Colonic mucosa (tissue), 4 donors: ENCODE measurements at places on chromosomes 11 and 22.

DNA sequence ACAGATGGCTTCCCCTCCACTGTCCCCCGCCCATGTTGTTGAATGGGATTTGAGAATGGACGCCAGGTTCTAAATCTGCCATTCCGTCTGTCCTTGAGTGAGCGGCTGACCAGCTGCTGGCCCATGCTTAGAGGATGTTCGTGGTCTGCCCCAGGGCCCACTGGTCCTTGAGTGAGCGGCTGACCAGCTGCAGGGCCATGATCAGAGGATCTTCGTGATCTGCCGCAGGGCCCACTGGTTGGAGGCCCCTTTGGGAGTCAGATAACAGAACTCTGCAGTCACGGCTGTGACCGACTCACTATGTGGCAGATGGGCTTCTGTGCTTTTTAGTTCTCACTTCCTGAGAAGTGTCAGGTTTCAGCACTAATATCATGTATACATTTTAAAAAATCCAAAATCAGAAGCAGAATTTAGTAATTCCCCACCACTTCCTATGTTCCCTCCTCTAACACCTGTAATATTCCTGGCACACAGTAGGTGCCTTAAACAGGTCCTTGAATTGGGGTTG, 54.1 kb downstream of the MICAL3 start:
- no peak for DNase-seq

- no peak for DNase-seq
Observed at GRCh38 chr22:22817468-22818201, 70.0 kb upstream of the IGLL5 start.

- no peak for DNase-seq
Observed at GRCh38 chr11:101458161-101458560, 125.6 kb downstream of the TRPC6 start.

DNA sequence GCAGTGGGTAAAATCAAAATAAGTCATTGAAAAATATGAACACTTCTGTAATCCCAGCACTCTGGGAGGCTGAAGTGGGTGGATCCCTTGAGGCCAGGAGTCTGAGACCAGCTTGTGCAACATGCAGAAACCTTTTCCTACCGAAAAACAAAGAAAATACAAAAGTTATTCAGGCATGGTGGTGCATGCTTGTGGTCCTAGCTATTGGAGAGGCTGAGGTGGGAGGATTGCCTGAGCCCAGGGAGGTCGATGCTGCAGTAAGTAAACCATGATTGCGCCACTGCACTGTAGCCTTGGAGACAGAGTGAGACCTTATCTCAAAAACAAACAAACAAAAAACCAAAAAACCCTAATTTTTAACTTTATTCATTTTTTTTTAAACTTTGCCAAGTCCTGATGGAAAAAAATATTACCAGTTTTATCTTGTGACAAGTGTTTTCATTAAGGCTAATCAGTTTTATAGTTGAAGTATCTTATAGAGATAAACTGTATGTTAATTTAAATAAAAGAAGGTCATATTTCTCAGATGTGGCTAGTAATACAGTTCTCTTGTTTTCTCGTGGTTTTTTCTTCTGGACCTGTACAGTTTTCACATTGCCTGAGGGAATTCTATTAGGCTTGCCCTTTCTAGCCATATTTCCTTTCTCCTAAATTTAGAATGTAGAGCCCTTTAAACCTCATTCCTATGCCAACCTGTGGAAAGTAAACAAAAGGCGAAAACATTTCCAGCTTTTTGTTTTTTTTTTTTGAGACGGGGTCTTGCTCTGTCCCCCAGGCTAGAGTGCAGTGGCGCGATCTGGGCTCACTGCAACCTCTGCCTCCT, 9.4 kb downstream of the HIPK3 start:
- DNase-seq: no peak

- DNase-seq: no peak
Observed at GRCh38 chr11:130322126-130322525, 7.4 kb upstream of the ZBTB44 start.

DNA sequence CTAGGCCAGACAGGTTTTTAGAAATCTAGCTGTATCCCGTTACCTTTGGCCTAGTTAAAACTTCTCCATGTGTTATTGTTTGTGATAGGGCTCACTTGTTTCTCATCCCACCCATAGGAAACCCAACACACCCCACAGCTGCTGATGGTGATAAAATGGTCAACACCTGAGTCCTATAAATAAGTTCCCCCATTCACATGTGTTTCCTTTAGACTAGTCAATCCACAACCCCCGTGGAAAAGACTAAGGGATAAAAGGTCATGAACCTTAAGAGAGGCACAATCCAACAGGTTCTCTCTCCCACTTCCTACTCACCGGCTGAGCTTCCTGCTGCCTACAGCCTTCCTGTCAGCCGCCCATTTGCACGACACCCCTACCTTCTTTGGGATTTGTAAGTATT, 768.4 kb downstream of the JRKL start:
- DNase-seq: no peak

DNA sequence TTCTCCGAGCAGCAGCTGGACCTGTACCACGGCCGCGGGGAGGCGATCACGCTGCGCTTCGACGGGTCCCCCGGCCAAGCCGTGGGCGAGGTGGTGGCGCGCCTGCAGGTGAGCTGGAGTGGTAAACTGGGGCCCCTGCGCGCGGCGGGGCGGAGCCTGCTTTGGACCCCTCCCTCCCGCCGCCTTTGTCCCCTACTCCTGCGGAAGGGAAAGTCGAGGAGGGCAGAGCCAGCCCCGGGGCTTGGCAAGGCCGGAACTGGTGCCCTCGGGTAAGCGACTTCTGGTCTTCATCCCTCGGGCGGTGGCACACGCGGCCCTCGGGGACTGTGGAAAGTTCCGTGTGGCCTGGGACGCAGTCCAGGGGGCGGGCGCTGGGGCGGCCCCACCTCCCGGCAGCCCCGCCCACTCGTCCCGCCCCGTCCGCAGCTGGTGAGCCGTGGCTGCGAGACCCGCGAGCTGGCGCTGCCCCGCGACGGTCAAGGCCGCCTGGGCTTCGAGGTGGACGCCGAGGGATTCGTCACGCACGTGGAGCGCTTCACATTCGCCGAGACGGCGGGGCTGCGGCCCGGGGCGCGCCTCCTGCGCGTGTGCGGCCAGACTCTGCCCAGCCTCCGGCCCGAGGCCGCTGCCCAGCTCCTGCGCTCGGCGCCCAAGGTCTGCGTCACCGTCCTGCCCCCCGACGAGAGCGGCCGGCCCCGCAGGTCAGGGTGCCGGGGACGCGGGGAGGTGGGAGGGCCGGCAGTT, 9.2 kb downstream of the SIPA1 start:
- DNase-seq: peak; percentile 78

GRCh38 chr11:123431619-123432018, 1.6 kb downstream of the GRAMD1B start:
- no peak for DNase-seq

GRCh38 chr11:100403816-100404215, 283.3 kb upstream of the ARHGAP42 start:
- DNase-seq: no peak

GRCh38 chr11:75790986-75791385, 22.4 kb downstream of the DGAT2 start:
- DNase-seq: no peak

DNA sequence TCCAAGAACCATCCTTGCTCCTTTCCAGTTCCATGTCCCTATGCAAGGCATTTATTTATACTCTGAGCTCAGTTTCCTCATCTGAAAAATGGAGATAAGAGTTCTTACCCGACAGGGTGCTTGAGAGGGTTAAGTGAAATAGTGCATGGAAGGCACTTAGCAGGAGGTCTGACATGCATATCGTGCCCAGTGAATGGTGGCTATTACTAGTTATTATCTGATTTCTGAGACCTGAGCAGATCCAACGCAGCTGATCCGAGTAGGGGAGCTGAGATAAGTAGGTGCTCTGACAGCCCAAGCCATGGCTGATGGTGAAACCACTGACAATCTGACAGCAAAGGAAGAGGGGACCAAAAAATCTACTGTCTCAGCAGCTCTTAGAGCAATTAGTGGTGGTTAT, 24.9 kb downstream of the NAV2 start:
- no peak for DNase-seq

GRCh38 chr11:35419184-35419829, at the start of gene SLC1A2:
Gene SLC1A2 (minus strand): TSS chr11:35419558. CDS start chr11:35418966, 592 bp downstream.
- no peak for DNase-seq

DNA sequence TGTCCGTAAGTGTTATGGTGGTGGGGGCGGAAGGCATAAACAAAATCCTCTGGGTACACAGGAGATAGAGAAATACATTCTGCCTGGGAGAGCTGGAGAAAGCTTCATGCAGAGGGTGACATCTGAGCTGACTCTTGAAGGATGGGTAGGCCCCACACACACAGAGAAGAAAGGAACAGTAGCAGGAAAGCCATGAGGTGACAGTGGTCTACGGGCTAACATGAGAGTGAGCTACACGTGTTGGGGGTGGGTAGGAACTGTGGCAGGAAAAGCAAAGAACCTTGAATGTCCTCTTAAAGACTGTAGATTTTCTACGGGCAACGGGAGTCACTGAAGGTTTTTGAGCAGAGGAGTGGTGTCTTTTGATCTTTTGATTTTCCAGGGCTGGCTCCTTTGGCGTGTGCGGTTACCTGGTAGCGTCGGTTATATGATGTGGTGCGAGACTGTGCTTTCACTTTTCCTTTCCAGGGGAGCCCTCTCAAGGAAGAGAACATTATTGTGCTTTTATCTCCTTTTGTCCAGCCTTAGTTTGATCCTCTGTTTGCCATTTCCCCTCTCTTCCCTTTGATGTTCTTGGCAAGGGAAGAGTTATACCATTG, 39.7 kb downstream of the ADAMTS8 start:
- DNase-seq: no peak

GRCh38 chr22:19619144-19620009, 94.9 kb upstream of the SEPTIN5 start:
- no peak for DNase-seq

DNA sequence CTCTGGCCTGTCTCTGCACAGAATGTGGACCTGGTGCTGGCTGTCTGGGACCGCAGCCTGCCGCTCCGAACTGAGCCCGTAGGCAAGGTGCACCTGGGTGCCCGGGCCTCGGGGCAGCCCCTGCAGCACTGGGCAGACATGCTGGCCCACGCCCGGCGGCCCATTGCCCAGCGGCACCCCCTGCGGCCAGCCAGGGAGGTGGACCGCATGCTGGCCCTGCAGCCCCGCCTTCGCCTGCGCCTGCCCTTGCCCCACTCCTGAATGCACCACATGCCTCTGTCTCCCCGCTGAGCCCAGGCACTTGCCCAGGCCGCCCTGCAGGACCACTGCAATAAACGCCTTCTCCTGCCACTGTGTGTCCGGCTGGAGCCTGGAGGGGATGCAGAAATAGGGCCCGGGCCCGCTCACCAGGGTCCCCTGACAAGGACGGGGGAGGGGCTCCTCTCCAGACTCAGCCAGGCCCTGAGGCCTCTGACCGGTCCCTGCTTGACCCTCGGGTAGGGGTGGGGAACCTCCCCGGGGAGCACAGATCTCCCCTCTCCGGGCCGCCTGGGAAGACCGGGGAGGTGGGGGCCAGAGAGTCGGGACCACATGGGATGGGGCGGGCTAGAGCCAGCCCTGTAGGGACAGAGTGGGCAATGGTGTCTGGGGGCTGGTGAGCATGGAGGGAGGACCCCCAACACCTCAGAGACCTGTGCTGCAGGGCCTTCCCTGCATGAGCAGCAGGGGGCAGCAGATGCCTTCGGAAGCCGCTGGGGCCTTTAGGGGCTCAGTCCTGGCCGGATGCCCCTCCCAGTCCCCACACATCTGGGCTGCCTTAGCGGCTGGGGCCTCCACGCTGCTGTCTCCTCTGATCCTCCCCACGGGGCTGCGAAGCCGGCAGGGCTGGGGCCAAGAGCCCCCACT, 1.4 kb upstream of the TNNI2 start:
- DNase-seq: peak; percentile 64

- no peak for DNase-seq
Observed at GRCh38 chr11:28833169-28833568, 725.0 kb downstream of the METTL15 start.

DNA sequence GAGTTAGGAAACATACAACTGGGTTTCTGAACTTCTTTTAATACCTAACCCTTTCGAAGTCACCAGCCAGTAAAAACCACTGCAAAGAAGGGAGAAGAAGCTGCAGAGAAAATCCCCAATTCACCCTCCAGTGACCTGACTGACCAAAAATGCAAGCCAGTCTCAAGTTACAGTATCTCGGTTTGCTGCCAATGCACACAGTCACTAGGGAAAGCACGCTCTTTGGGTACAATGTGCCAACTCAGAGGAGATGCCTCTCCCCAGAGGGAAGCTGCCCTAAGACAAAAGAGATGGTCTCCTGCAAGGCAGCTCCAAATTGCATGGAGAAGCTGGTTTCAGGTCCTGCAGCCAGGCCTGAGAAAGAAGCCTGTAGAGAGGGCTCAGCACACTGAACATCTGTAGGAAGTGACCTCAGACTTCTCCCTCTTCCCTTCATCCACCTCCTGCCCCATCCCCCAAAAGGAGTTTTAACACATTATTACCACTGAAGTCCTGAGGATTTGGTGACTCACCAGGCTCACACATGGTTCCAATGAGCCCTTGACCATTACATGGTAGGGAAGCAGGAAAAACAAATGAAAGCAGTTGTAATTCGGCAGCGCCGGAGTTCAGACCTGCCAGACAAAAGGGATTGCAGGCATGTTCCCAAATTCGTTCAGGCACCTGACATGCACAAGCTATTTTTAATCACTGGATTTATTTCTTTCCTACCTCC, 90.1 kb downstream of the ETS1 start:
- no peak for DNase-seq

GRCh38 chr11:46072172-46072964, 48.9 kb downstream of the PHF21A start:
- DNase-seq: no peak

GRCh38 chr11:65700399-65700798, 11.7 kb upstream of the KAT5 start:
- no peak for DNase-seq
